ENCODE measurements at places on chromosomes 7 and 10.

DNA sequence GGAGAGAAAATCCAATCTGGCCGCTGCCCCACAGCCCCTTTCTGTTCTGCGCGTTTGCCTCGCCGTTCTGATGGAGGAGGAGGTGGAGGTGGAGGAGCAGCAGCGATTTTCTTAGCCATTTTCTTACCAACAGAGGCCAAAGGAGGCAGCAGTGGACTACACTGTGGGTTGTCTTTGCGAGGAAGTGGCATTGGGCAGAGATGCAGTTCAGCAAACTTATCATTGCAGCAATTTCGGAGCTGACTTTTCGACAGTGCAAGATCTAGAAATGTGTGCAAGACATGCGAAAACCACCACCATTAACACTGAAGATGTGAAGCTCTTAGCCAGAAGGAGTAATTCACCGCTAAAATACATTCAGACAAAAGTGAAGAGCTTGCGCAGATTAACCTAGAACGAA lies 1.9 kb upstream of the ARL4A start:
- peak; percentile 59 for DNase-seq

- peak; percentile 83 for DNase-seq
These were observed 2.3 kb downstream of the KLF6 start for GRCh38 chr10:3782451-3783315.

DNA sequence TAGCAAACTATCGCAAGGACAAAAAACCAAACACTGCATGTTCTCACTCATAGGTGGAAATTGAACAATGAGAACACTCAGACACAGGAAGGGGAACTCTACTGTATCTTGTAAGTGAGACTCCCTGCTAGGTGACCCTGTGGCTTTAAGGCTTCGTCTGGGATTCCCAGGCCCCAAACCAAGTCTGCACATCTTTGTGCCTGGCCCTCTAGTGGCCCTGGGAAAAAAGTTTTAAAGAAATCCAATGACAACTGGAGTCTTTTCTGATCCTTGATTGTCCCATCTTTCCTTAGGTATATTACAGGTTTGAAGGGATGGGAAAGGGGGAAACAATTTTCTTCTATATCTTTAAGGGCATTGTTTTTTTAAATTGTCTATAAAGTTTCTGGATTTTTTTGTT lies 10.6 kb upstream of the LIPM start:
- DNase-seq: no peak

DNA sequence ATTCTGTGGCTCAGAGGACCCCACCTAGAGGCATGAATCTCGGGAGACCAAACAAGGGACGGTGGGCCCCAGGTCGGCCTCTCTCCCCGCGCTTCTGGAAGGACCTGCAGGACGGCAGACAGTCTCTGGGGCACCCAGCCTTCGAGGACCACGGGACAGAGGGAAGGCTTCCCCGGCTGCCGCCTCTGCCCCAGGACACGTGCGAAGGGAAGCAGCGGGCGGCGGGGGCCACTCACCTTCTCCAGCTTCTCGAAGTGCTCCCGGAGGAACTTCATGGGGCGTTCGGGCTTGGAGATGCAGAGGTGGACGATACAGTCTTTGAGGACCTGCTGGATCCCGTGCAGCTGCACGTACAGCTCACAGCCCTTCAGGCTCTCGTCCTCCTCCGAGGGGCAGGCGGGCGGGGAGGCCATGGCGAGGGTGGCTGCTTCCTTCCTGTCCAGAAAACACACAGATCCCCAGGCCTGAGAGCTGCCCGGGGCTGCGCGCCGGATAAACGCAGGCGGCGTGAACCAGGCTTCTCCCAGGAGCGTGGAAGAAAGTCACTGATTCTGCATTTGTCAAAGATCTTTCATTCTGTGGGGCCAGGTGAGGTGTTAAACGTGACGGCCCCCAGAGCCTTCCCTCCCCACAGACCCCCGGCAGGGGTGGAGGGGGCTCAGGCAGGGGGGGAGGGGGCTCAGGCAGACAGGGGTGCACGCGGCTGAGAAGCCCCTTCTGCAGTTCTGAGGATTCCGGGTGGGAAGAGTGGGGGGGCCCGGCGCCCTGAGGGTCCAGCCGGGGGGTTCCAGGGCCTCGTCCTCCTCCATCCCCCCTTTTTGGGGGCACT lies 15.2 kb upstream of the DNAAF5 start:
- no peak for DNase-seq

DNA sequence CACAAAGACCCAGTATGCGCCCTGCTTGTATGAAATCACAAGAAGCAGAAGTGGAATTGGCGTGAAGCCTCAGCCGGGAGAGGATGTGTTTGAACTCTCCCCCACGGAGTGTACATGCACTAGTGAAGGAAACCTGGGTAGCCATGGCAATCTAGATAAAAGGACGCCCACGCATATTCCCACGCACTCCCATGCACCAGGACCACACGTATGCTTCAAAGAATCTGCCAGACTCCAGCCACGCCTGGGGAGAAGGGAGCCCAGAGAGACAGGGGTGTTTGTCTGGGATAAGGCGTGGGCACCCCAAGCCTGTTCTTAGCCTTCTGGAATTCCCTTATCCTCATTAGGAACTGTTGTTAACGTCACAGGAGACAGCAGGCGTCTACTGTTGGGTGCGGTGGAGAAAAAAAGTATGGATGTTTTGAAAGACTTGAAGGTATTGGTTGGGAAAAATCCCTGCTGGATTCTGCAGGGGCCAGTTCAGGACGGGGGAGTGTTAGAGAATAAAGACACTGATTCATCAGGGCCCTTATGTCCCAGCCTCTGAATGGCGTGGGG lies 28.9 kb upstream of the ECHDC3 start:
- DNase-seq: no peak

DNA sequence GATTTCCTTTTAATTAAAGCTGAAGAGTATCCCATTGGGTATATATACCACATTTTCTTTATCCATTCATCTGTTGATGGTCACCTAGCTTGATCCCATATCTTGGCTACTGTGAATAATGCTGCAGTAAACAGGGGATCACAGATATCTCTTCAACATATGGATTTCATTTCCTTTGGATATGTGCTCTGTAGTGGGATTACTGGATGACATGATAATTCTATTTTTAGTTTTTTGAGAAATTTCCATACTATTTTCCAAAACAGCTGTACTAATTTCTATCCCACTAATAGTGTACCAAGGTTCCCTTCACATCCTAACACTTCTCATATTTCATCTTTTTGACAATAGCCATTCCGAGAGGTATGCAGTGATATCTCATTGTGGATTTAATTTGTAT lies 48.8 kb upstream of the PRPS1L1 start:
- no peak for DNase-seq

GRCh38 chr10:125343118-125343925 lies 183.0 kb upstream of the CTBP2 start:
- DNase-seq: no peak

GRCh38 chr10:125095776-125096175 lies 64.6 kb downstream of the CTBP2 start:
- no peak for DNase-seq

DNA sequence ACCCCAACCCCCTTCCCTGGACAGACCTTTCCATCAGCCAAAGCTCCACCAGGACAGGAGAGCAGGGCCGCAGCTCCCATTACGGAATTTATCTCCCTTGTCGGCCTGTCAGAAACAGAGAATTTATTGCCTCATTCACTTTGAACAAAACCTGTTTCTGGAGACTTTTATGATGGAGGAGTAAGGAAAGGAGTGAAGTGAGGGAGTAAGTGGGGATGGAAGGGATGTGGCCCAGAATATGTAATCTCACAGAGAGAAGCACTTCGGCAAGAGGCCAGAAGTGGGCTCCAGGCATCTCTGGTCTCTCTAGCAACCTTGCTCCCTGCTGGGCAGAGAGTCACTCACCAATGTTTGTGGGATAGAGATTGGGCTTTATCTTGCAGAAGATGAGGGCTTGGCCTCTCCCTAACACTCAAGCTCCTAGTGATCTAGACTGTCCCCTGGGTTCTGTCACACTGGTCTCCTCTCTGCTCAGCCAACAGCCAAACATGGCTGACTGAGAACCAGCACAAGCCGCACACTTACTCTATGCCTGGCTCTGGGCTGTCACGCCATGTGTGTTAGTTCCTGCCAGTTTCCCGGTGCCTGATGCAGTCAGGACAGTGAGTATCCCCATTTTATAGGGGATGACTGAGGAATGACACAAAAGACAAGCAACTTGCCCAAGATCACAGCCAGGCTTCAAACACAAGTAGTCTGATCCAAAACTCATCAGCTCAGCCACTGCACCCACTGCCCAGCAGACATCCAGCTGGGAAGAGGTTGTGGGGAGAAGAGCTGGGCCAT lies 149.4 kb upstream of the ZMIZ1 start:
- DNase-seq: no peak

DNA sequence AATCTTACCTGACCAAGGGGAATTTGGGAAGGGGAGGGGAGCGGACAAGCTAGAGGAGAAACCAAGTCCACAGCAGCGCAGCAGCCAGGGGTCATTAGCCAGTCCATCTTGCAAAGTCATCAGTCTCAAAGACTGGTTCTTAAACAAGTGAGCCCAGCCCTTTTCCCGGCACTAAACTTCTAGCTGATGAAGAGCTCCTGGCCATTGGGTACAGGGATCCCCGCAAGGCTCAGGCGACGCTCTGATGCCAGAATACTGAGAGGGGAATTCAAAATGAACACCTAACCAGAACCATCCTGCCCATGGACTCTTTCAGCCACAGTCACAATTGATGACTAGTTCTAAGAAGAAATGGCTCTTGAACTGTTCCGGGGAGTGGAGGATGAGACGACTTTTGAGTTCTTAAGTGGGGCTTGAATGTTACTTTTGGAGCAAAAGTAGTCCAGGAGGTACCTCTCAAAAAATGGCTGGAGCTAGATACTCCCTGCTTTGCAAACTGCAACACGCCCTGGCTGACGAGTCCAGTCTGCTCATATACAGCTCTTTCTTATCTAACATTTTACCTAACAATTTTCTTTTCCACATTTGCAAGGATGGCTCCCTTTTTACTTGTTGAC lies 2.5 kb upstream of the TWIST1 start:
- no peak for DNase-seq

DNA sequence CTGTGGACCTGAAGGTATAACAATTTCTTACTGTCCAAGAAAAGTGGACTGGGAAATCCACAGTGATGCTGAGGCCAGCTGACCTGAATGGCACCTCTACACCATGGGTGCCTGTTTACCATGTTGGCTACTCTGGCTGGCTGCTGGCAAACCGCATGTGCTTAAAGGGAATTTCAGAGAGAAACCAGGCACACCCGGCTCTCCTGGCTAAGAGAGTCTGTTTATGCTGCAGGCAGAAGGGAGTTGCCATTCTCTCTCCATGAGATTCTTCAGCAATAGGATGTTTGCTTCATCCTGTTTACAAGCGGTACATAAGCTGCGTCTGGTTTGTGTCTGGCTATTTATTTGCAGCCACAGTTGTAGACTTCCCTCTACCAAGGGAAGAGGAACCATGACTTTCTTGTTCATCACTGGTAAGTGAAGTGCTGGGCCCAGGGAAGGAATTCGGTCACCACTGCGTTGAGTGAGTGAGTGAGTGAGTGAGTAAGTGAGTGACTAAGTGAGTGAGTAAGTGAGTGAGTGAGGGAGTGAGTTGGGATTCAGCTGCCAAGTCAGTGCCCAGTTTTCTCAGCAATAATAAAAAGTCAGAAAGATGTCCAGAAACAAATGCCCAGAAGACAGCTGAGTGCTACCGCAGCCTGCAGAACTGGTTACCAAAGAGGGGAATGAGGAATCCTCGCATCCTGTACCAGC lies 90.4 kb downstream of the COBL start:
- no peak for DNase-seq

- DNase-seq: no peak
These were observed 28.1 kb downstream of the SMNDC1 start for GRCh38 chr10:110276603-110277002.

GRCh38 chr7:114409750-114410149 lies 4.9 kb upstream of the FOXP2 start:
- no peak for DNase-seq

DNA sequence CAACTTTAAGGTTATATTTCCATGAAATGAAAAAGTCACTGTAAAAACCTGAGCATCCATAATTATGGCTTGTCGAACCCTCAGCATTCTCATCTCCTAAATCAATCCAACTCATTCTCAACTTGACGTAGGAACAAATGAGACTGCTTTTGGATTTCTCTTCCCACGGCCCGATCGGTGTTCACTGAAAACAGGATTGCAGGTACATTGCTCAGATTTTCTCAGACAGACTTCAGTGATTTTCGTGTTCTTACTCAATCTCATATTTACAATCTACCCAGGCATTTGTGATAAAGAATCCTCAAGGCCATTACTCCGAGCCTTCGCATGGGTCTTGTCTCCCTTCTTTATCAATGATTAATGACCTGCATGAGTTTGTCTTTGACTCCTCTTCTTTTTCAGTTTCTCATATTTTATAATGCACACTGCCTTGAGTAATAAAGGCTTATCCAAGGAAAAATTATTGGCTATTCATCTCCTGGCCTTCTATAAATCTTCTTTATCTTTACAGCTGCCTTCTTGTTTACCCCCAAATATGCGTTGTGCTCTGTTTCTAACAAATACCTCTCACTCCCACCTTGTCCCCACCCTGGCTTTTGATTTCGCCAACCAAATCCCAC lies 90.4 kb upstream of the MYO3A start:
- DNase-seq: no peak

DNA sequence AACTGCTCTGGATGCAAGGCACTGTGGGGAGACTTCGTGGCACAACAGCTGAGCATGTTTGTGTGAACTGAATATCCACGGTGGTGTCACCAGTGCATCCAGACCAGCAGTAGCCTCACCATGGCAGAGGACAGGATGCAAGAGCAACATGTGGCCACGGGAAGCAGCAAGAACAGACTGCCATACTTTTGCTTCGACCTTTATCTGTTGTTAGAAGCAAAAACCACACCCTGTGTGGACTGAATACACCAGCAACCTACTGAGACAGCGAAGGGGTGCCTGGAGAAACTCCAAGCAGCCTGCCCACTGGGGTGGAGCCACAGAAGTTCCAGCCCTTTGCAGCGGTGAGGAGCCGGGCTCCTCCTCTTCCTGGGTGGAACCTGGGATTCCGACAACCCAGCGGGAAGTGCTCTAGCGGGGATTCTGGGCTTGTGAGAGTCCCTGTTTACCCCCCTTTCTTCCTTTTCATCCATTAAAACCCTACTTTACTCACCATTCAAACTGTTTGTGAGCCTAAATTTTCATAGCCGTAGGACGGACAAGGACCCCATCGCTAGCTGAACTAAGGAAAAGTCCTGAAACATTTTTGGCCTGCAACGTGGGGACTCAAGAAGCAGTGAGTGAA lies 584.9 kb downstream of the GRM8 start:
- DNase-seq: no peak

GRCh38 chr7:1320616-1321240 lies 88.1 kb downstream of the UNCX start:
- no peak for DNase-seq

GRCh38 chr7:25994433-25994994 lies 157.5 kb upstream of the NFE2L3 start:
- no peak for DNase-seq

GRCh38 chr10:23203369-23204325 lies 11.5 kb downstream of the PTF1A start:
- no peak for DNase-seq

DNA sequence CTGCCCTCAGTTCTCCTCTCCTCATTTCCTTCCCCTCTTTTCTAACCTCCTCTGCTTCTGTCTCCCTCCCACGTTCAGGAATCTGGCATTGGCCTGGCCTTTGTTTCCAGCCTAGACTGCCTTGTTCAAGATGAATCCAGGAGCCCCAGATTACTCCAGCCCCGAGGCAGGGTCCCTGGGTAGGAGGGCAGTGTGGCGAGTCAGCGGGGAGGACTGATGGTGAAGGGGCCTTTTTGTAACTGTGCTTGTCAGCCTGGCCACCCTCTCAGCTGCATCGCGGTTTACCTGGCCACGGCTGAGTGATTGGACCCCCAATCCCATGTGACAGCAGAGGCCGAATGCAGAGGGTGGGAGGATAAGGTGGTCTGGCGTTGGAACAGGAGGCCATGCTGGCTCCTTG lies 96.1 kb upstream of the SHH start:
- no peak for DNase-seq

- no peak for DNase-seq
These were observed 8.0 kb upstream of the RAMP3 start for GRCh38 chr7:45149606-45150005.
